ENCODE measurements at places on chromosomes 6 and 20.

GRCh38 chr20:5991623-5992441 is 41.4 kb downstream of the MCM8 start:
- DNase-seq, result no peak

- no peak for DNase-seq
Measured at GRCh38 chr20:53412577-53413185, 181.0 kb downstream of the ZNF217 start.

DNA sequence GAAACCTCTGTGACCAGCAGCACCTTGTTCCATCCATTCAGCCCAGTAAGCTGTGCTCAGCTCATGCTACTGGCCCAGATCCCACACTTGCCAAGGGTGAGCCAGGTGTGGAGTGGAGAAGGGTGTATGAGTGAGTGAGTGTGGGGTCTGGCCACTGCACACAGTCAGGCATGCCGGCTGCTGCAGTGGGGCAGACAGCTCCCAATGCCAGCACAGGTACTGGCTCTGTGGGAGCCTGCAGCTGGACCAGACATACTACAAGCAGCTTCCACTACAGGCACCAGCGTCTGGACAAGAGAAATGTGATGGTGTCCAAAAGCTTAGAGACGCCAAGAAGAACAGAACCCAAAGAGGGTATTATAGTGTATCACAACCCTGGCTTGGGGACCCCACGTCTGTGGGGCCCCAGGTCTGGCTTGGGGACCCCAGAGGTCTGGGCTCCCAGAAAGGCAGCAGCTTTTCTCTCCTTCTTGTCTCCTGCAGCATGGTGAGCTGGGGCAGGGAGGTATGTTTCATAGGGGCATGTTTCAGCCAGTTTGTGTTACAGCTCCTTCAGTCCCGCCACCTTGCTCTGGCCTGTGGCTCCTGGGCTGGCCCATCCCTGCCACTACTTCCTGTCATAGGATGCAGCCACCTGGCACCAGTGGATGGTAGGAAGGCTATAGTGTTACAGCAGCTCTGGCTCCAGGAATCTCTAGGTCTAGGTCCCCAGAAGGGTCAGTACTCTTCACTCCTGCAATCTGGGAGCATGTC is 152.4 kb upstream of the HSF2 start:
- DNase-seq, result no peak

GRCh38 chr20:45136911-45137310 is 12.6 kb upstream of the WFDC12 start:
- DNase-seq, result no peak

DNA sequence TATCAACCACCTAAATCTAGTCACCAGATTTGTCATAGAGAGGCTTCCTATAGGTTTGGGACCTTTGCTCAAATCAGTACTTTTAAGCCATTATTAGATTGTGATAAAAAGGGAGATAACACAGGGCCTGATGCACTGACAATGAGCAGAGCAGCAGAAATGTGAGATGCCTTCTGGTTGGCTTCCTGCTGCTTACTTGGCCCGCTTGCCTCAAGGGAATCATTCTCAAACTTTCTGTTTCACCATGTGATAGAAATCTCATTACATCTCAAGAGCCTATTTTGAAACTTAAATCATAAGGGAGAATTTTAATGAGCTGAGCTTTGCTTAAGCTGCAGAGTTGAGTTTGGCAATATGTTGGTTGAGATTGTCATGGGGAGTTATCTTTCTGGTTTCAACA is 606.0 kb downstream of the DHX35 start:
- DNase-seq, result no peak

DNA sequence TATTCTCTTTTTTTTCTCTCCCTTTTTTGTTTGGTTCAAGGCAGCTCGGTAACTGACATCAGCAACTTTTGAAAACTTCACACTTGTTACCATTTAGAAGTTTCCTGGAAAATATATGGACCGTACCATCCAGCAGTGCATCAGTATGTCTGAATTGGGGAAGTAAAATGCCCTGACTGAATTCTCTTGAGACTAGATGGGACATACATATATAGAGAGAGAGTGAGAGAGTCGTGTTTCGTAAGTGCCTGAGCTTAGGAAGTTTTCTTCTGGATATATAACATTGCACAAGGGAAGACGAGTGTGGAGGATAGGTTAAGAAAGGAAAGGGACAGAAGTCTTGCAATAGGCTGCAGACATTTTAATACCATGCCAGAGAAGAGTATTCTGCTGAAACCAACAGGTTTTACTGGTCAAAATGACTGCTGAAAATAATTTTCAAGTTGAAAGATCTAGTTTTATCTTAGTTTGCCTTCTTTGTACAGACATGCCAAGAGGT is 10.6 kb downstream of the HEY2 start:
- no peak for DNase-seq

DNA sequence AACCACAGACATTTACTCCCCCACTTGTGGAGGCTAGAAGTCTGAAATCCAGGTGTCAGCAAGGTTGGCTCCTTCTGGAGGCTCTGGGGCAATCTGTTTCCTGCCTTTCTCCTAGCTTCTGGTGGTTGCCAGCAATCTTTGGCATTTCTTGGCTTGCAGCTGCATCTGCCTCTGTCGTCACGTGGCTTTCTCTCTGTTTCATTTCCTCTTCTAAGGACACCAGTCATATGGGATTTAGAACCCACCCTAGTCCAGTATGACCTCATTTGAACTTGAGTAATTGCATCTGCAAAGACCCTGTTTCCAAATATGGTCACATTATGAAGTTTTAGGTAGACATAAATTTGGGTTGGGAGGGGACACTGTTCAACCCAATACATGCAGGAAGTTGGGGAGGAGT is 56.2 kb upstream of the EPB41L1 start:
- no peak for DNase-seq

Data from occipital lobe (tissue), 3 donors.